ENCODE measurements at places on chromosomes 13 and 19. TPM values are rescaled to one million over a fixed set of nuclear protein-coding genes. Genes with fewer than 3 reads are reported as not detected.
A peak's percentile ranks its signal among the peaks of the same experiment; 100 is the strongest.

DNA sequence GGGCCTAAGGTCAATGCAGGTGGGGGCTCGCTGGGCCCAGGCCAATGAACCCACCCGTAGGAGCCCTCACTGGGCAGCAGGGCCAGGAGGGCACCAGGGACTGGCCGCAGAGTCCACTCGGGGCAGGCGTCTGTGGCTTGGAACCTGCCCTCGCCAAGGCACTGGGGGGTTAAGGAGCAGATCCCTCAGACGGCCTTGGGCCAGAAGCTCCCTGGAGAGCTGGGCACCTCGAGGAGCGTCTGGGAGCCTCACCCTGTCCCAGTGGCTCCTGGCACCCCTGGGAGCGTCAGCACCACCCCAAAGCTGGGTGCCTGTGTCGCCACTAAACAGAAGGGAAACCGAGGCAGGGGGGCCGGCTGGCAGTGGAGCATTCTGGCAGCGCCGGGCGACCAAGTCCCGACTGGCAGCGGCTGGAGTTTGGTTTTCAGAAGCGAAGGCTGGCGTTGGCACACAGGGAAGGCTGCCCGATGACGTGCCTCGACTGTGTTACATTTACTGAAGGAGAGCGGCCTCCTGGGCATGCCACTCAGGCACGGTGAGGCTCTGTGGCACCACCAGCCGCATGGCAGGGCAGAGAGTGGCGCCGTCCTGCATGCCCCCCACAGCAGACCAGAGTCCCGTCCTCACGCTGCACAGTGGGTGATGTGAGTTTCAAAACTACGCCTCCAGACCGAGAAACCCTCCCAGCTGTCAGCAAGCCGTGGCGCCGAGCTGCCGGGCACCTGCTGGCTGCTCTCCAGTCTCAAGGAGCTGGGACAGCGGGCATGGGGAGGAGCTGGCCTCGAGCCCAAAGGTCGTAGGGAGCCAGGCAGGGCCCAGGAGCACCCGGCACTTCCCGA is 9.2 kb upstream of the MEX3D start:
- no peak overlapping the region for H3K4me3 ChIP-seq
- H3K27me3 ChIP-seq = no peaks in the 10 kb centered on the region
- no peaks in the 10 kb centered on the region for H3K36me3 ChIP-seq
- H3K4me1 ChIP-seq = no peaks in the 10 kb centered on the region
- DNase-seq = no peak

- DNase-seq = peak; percentile 52
- H3K27me3 ChIP-seq = no peaks in the 10 kb centered on the region
- H3K4me3 ChIP-seq = no peak overlapping the region
- peaks cover 26% of the 10 kb centered on the region for H3K4me1 ChIP-seq
Observed at GRCh38 chr19:1501200-1501595, 10.2 kb downstream of the REEP6 start.

GRCh38 chr19:16095071-16095571 is 16.6 kb upstream of the RAB8A start:
- peak overlapping the region; percentile 91 for H3K27ac ChIP-seq
- H3K4me3 ChIP-seq = no peak overlapping the region
- H3K4me1 ChIP-seq = peaks cover 85% of the 10 kb centered on the region
- no peaks in the 10 kb centered on the region for H3K27me3 ChIP-seq

DNA sequence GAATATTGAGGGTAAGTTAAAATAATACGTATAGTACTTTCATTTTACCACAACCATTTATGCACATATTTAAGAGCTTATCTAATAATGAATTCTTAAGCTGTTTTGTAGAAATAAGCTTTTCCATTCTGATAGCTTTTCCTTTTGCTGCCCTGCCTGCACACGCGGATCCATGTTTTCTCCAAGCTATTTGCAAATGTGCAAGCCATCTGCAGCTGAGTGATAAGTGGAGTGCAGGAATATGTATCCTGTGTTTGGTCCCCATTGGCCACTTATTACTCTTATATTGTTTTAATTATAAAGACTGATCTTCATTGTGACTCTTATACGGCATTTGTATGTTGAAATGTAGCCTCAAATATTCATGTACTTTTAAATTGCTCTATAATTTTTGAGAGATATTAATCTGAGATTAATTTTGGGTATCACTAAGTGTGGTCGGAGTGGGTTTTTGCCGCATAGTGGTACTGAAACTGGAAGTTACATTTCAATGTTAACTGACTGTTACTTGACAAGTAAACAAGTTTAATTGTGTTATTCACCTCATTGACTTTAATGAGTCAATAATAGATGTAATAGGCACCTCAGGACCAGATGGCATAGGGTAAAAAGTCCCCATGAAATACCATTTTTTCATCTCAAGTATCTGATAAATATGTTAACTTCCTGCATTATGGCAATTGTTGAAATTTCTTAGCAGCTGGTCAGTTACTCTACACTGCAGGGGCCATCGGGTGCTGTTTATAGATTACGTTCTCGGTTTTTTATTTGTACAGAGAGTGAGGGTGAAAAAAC is 1567.4 kb downstream of the EFNB2 start:
- H3K4me1 ChIP-seq = no peaks in the 10 kb centered on the region
- H3K4me3 ChIP-seq = no peak overlapping the region
- DNase-seq = no peak
- no peaks in the 10 kb centered on the region for H3K27me3 ChIP-seq

DNA sequence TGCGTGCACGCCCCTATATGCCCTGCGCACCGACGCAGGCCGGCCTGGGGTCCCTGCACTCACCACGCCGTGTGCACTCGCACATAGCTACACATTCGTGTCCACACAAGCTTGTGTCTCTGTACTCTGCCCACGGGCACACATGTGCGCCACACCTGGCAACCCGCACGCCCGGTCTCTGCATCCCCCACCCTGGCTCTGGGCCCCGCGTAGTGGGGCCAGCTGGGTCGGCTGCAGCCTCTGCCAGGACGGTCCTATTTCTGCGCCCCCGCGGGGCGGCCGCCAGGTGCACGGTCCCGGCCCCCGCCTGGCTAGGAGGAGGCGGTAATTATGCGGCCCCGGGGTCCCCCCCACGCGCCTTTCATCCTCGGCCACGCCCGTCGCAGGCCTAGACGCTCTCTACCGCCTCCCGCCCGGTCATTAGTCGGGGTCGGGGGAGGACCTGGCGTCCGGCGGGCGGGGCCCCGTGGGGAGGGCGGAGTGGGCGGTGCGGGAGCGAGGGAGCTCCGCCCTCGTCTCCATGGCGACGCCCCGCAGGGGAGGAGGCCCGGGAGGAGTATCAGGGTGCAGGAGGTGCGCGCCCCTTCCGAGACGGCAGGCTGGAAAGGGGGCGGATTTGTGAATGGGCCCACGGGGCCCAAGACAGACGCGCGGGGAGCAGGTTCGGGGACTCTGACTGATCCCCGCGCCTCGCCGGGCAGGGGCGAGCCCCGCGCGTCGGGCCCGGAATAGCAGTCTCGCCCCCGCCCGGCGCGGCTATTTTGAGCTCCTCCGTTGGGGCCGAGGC is 2.8 kb upstream of the CIRBP start:
- H3K36me3 ChIP-seq = no peaks in the 10 kb centered on the region
- peaks cover 63% of the 10 kb centered on the region for H3K4me1 ChIP-seq
- H3K4me3 ChIP-seq = peak overlapping the region; percentile 58
- peak; percentile 96 for DNase-seq

GRCh38 chr13:90577726-90578125 is 769.8 kb upstream of the MIR17HG start:
- H3K4me1 ChIP-seq = no peaks in the 10 kb centered on the region
- no peak overlapping the region for H3K4me3 ChIP-seq
- H3K27me3 ChIP-seq = no peaks in the 10 kb centered on the region
- no peak overlapping the region for H3K27ac ChIP-seq
- no peaks in the 10 kb centered on the region for H3K36me3 ChIP-seq

GRCh38 chr13:62747629-62748028 is 1332.0 kb upstream of the PCDH20 start:
- no peaks in the 10 kb centered on the region for H3K4me1 ChIP-seq
- H3K36me3 ChIP-seq = no peaks in the 10 kb centered on the region
- no peak overlapping the region for H3K4me3 ChIP-seq
- no peak overlapping the region for H3K27ac ChIP-seq

DNA sequence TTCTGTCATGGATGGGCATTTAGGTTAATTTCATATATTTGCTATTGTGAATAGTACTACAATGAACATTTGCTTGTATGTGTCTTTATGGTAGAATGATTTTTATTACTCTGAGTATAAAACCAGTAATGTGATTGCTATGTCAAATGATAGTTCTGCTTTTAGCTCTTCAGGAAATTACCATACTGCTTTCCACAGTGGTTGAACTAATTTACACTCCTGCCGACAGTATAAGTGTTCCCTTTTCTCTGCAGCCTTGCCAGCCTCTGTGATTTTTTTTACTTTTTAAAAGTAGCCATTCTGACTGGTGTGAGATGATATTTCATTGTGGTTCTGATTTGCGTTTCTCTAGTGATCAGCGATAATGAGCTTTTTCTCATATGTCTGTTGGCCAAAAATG is 6.5 kb downstream of the SIGLEC7 start:
- H3K4me1 ChIP-seq = no peaks in the 10 kb centered on the region
- no peaks in the 10 kb centered on the region for H3K36me3 ChIP-seq
- no peak overlapping the region for H3K4me3 ChIP-seq
- H3K27ac ChIP-seq = no peak overlapping the region
- DNase-seq = no peak

GRCh38 chr19:58330458-58330857 is 3.7 kb downstream of the ZSCAN22 start:
- H3K4me1 ChIP-seq = peaks cover 4% of the 10 kb centered on the region
- DNase-seq = no peak
- H3K27me3 ChIP-seq = no peaks in the 10 kb centered on the region
- no peak overlapping the region for H3K27ac ChIP-seq
- no peaks in the 10 kb centered on the region for H3K36me3 ChIP-seq
- H3K4me3 ChIP-seq = no peak overlapping the region

- H3K27me3 ChIP-seq = no peaks in the 10 kb centered on the region
- peak overlapping the region; percentile 42 for H3K4me3 ChIP-seq
- peak overlapping the region; percentile 91 for H3K27ac ChIP-seq
- no peaks in the 10 kb centered on the region for H3K36me3 ChIP-seq
Observed at GRCh38 chr19:782878-783668, 14.2 kb upstream of the PTBP1 start.

DNA sequence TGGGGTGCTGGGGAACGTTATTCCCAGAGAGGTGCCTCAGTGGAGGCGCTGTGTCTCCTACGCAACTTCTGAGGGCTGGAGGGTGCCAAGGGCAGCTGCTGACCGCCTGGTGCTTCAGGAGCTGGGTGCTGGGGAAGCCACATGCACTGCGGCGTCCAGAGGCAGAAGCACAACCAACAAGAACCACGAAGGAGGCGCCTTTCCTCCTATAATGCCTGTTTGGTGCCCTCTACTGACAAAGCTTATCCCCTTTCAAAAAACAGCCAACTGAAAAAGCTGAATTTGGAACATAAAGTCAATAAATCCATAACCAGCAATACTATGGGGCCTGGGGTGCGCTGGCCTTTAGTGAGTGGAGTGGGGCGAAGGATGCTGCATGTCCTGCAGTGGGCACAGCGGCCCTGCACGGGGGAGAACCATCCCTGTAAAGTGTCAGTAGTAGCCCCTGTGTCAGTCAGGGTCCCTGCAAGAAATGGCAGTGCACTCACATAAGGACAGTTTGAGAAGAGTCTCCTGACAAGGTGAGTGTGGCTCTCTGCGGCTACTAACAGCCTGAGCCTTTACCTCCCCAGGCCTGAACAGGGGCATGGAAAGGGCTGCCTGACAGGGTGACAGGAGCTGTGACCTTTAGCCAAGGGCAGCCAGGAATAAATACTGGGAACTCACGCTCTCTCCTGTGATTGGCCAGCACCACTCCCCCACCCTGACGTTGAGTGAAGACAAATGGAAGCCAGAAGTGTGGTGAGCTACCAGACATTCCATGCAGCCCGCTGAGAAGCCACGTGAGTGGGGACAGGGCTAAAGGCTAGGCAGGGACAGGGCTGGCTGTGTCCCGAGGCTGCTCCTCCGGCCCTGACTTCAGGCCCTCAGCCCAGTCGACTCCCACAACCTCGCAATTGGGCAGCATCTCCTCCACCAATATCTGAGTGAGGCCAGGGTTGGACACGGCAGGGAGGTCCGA is 4.5 kb upstream of the B3GNT8 start:
- H3K36me3 ChIP-seq = no peaks in the 10 kb centered on the region
- H3K27ac ChIP-seq = no peak overlapping the region
- no peak for DNase-seq
- peaks cover 10% of the 10 kb centered on the region for H3K4me1 ChIP-seq

GRCh38 chr13:104086210-104086609 is 1020.0 kb upstream of the SLC10A2 start:
- no peak overlapping the region for H3K4me3 ChIP-seq
- H3K27ac ChIP-seq = no peak overlapping the region
- no peaks in the 10 kb centered on the region for H3K27me3 ChIP-seq
- no peak for DNase-seq
- no peaks in the 10 kb centered on the region for H3K4me1 ChIP-seq
- no peaks in the 10 kb centered on the region for H3K36me3 ChIP-seq

- H3K36me3 ChIP-seq = no peaks in the 10 kb centered on the region
- H3K27me3 ChIP-seq = no peaks in the 10 kb centered on the region
- H3K4me3 ChIP-seq = no peak overlapping the region
- H3K27ac ChIP-seq = no peak overlapping the region
- no peaks in the 10 kb centered on the region for H3K4me1 ChIP-seq
Observed at GRCh38 chr13:96898212-96898611, 96.1 kb downstream of the OXGR1 start.

HPN gene
- total RNA-seq = 21.1 TPM

KLF16 gene
- 26.8 TPM for total RNA-seq

ATCAY gene
- total RNA-seq = not detected

POMP gene
- total RNA-seq = 116 TPM
